ENCODE measurements at places on chromosomes 5 and 9.

- DNase-seq: no peak
These were observed 2.5 kb upstream of the PCDHAC1 start for GRCh38 chr5:140923601-140924000.

DNA sequence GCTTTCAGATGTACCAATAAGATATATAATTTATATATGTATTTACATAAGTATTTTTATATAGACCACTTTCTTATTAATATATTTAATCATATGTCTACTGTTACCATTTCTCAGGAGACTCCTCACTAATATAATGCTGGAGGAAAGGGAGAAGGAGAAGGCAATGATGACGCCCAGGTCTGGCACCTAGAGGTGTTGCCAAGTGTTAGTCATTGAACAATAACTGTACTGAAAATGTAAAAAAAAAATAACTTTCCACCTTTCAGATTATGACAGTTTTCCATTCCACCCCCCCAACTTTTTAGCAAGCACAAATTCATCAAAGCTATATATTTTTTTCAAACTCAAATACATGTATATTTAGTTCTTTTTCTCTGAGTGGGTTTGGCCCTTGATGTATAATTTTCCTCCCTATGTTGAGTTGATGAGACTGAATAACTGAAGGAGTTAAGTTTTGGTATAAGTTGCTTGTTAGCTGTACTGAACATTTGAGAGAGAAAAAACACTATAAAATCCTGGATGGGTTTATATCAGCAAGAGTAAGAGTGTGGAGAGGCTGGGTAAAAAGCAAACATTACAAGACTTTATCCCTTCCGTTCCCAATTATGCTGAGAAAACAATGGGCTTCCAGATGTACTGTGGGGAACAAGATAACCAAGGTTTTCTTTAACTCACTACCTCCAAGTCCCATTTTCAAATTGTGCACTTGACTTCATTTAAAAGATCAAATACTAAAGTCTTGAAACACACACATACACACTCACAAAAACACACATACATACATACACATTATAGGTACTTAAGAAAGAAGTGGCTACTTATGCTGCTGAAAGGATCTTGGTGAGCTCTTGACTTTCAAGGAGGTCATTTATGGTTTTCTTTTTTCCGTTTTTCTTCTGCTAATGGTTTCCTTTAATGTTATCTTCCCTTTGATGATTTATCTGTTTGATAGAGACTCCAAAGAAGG is 142.8 kb upstream of the IFNE start:
- DNase-seq: no peak

DNA sequence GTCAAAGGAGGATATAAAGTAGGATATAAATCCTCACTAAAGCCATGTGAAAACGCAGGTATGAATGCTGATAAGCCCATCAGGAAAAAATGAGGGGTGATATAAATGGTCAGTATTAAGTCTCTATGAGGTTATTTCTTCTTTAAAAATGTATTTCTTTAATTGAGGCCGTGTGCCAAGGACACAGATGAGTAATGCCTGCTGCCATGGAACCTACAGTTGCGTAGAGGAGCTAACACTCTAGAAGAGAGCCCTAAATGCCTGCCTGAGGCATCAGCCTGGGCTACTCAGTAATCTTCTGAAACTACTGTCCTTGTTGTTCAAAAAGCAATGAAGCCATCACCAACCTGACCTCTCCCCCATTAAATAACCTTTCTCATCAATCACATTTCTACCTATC is 84.9 kb downstream of the KLHL3 start:
- DNase-seq: no peak

GRCh38 chr5:62097361-62097760 is 208.6 kb upstream of the KIF2A start:
- no peak for DNase-seq

DNA sequence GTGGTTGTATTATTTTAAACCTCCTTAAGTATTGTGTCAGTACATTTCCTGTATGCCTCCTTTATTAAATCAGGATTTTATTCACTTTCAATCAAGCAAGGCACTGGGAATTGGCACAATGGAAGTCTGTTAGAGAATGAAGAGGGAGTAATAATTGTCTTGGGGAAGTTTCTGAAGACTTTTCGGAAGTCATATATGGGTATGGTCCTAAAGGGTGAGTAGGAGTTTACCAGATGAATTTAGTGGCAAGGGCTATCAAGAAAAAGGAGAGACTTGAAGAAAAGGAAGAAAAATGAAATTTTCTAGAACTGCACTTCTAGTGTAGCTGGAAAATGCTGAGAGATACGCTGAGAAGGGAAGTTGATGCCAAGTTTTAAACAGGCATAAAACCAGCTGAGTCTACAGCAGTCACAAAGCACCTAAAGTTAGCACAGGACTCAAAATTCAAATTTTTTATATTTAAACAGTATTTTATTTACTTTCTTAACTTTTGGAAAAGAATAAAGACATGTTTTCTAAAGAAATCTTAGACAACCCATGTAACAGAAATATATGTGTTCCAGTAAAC is 184.9 kb downstream of the SMC2 start:
- DNase-seq: no peak

GRCh38 chr5:133399247-133399891 is 213.0 kb downstream of the FSTL4 start:
- no peak for DNase-seq

- no peak for DNase-seq
These were observed at the start of gene CDKN2A for GRCh38 chr9:21993893-21994555. TSS of gene CDKN2A (minus strand) at chr9:21994392.

DNA sequence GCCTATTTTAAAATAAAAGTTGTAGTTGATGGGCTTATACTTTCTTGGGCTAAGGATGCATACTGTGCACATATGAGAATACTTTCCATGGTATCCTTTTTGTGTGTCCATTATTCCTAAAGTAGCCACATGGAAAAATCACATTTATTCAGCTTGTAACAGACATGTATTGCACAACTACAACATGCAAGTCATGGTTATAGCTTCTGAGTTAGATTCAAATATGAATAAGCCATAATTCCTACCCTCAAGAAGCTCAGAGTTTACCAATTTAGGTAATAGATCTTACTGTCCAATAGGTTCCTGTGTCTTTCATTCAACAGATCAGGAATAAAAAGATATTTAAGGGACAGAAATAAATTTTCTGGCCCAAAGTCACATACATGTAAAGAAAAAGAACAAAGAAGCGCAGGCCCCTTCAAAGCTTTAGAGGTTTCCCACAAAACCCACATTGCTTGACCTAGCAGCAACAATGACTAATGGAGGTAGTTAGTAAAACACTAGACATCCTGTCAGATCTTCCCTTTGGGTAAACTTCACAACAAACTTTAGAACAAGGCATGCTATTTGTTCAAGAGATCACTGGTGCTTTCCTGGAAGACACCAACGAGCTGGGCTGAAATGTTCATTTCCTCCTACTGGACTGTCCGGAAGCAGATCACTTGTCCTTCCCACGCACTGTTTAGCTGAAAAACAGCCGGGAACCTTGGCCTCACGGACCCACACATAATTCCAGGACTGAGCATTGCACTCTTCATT is 78.4 kb upstream of the ITGA1 start:
- DNase-seq: no peak

GRCh38 chr9:85024374-85024773 is 354.8 kb downstream of the NTRK2 start:
- no peak for DNase-seq

- DNase-seq: no peak
These were observed 37.1 kb downstream of the MAP3K1 start for GRCh38 chr5:56852228-56853000.

DNA sequence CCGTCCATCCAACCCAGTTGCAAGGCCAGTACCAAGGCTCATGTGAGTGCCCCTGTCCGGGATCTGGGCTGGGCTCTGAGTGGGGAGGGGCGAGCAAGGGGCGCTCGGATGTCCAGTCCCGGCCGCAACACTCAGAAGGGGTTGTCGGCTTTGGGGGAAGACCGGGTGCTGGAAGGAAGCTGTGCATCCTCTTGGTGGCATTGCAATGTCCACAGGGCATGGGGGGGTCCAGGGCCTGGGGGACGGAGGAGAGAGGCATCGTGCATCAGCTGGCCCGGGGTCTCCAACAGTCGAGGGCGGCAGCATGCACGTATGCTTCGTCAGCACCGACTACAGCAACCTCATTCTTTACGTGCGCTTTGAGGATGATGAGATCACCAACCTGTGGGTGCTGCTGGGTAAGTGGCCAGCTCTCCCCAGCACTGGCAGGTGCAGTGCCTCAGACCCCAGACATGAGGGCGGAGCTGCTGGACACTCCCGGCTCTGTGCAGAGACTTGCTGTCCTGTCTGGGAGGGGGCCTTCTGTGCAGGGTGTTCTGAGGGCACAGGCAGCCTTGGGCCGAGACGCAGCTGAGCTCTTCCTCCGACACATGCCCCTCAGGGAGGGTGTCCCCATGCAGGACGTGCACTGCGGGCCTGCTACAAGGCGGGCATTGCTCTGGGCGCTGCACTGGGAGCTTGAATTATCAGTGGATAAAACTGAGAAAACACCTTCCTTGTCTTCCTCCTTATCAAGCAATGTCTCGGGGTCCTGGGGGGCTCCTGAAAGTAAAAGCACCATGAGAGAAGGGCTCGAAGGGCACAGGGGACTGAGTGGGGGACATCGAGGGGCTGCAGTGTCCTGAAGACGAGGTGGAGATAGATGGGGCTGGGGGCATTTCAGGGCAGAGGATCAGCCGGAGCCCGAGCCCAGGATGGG is 22.5 kb downstream of the GLT6D1 start:
- no peak for DNase-seq

GRCh38 chr9:136088481-136088938 is 6.6 kb downstream of the NACC2 start:
- no peak for DNase-seq

DNA sequence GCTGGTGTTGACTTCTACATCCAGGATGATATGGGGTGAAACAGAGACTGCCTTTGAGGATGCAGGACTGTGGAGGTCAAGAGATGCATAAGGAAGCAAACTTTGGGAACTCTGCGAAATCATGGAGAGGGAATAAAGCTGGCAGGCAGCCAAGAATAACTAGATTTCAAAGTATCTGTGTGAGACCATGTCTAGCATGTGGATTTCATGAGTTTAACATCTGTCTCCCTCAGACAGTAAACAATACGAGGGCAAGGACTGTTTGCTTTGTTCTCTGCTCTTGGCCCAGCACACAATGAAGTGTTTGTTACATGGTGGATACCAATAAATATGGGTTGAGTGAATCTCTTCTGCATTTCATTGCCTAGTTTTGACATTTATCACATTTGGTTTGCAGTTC is 71.3 kb downstream of the RASEF start:
- no peak for DNase-seq

DNA sequence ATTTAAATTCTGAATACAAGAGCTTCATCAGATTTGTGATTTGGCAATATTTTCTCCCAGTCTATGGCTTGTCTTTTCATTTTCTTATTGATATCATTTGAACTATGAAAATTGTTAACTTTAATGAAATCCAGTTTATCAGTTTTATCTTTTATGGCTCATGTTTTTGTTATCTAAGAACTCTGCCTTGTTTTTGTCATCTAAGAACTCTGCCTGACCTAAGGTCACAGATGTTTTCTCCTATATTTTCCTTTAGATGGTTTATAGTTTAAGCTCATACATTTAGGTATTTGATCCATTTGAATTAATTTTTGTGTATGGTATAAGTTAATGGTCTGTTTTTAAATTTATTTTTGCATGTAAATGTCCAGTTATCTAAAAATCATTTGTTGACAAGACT is 52.9 kb downstream of the NIPBL start:
- DNase-seq: no peak

DNA sequence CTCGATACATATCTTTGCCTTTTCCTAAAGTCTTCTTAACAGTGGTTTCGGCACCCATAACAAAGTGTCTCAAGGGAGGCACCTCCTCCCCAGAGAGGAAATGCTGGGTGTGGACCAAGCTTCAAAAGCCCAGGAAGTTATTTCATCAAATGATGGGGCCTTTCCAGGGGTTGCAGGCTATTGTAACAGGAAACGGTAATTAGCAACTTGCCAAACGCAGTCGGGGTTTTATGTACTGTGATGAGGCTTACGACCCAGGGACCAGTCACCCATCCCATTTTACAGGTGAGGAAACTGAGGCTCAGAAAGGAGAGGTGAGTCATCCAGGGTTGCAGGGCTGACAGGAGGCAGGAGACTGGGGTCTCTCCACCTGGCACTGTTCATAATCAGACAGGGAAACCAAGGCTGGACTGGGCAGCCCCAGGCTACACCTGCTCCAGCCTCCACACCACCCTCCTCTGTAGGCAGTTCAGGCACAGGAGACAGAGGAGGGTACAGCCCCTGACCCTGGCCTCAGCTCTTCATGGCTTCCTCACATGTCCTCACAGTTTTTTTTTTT is 30.0 kb upstream of the SUSD3 start:
- no peak for DNase-seq

All from H54 (cell line).